ENCODE measurements at places on chromosomes 6 and 20. TPM values are rescaled to one million over a fixed set of nuclear protein-coding genes. Genes with fewer than 3 reads are reported as not detected.
A peak's percentile ranks its signal among the peaks of the same experiment; 100 is the strongest.

OR12D3 gene
- total RNA-seq, result not detected

SLC35D3 gene
- total RNA-seq, result not detected

BPIFB2 gene
- not detected for total RNA-seq

USP49 gene
- 3.8 TPM for total RNA-seq

GRCh38 chr6:71507183-71507582, 218.6 kb downstream of the OGFRL1 start:
- H3K36me3 ChIP-seq, result no peaks in the 10 kb centered on the region
- peaks cover 3% of the 10 kb centered on the region for H3K4me1 ChIP-seq
- H3K4me3 ChIP-seq, result no peak overlapping the region
- no peaks in the 10 kb centered on the region for H3K27me3 ChIP-seq
- DNase-seq, result no peak

GRCh38 chr6:24330137-24330732, 27.6 kb downstream of the DCDC2 start:
- no peaks in the 10 kb centered on the region for H3K36me3 ChIP-seq
- no peaks in the 10 kb centered on the region for H3K4me1 ChIP-seq
- H3K4me3 ChIP-seq, result no peak overlapping the region
- H3K27ac ChIP-seq, result no peak overlapping the region
- no peaks in the 10 kb centered on the region for H3K27me3 ChIP-seq

DNA sequence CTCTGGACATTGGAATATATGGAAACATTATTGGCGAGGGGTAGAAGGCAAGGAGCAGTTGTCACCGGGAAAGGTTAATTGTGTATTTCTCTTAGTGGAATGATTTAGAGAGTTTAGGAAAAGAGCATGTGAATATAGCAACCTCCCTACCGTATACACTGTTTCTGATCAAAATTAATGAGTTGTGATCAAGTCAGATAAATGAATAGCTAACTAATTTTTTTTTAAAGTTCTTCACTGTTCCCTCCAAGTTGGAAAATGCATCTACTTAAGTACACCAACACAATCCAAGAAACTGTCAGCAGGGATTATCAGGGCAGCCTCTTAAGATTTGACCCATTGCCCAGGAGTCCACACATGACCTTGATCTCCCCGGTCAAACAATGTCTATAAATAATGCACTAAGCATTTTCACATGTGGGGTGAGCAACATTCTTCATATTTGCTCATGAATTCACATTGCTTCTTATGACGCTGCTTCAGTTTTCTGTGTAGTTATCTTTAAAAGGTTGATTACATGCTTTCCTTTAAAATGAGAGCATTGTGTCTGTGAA, 680.8 kb upstream of the NRSN1 start:
- H3K36me3 ChIP-seq, result no peaks in the 10 kb centered on the region
- peaks cover 11% of the 10 kb centered on the region for H3K4me1 ChIP-seq
- H3K27me3 ChIP-seq, result no peaks in the 10 kb centered on the region
- no peak overlapping the region for H3K4me3 ChIP-seq
- no peak for DNase-seq

GRCh38 chr6:25153079-25153478, 126.1 kb upstream of the CARMIL1 start:
- H3K36me3 ChIP-seq, result no peaks in the 10 kb centered on the region
- H3K27ac ChIP-seq, result no peak overlapping the region
- DNase-seq, result no peak
- H3K4me3 ChIP-seq, result no peak overlapping the region

- no peak overlapping the region for H3K4me3 ChIP-seq
- no peaks in the 10 kb centered on the region for H3K27me3 ChIP-seq
- H3K36me3 ChIP-seq, result no peaks in the 10 kb centered on the region
- no peak for DNase-seq
- H3K4me1 ChIP-seq, result no peaks in the 10 kb centered on the region
These were observed 36.2 kb upstream of the DSP start for GRCh38 chr6:7505189-7505699.

DNA sequence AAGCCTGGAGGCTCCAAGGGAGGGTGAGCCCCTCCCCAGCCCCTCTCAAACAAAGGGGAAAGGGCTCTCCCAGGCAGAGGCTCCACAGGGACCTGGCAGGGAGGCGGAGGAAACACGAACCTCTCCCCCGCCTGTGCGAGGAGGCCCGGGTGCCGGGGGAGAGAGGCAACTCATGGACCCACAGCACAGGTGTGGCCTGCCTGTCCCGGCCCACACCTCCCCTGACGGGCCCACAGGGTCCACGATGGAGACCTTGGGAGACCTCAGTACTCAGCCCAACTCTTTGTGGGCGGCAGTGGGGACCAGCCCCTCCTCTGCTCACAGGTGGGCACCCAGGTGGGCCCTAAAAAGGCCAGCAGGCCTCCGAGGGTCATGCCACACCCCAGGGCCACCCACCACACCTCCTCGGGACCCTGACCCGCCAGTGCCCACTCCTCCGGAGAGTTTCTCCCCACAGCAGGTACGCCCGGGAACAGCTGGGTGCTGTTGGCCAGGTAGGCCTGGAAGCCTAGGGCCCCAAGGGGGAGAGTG, 12.2 kb downstream of the LAMA5 start:
- H3K27ac ChIP-seq, result peak overlapping the region; percentile 100
- peaks cover 20% of the 10 kb centered on the region for H3K36me3 ChIP-seq
- DNase-seq, result no peak
- H3K4me1 ChIP-seq, result peaks cover 66% of the 10 kb centered on the region

DNA sequence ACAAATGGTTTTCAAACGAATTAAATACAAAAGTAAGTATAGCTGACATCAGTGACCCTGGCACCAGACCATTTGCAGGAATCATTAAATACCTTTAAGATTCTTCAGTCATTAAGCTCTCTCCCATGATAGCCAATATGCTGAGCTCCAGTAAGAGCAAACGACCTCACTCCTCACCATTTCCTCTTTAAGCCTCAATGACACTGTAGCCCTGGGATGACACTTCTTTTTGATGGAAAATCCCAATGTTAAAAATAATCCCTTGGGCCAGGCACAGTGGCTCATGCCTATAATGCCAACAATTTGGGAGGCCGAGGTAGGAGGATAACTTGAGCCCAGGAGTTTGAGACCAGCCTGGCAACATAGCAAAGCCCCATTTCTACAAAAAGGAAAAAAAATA, 3.3 kb upstream of the SGK1 start:
- no peak overlapping the region for H3K27ac ChIP-seq
- H3K36me3 ChIP-seq, result no peaks in the 10 kb centered on the region
- no peaks in the 10 kb centered on the region for H3K27me3 ChIP-seq
- H3K4me3 ChIP-seq, result no peak overlapping the region
- DNase-seq, result no peak
- H3K4me1 ChIP-seq, result peaks cover 5% of the 10 kb centered on the region

GRCh38 chr20:59182401-59183044, 18.9 kb downstream of the ZNF831 start:
- no peak overlapping the region for H3K27ac ChIP-seq
- H3K36me3 ChIP-seq, result no peaks in the 10 kb centered on the region
- H3K4me1 ChIP-seq, result no peaks in the 10 kb centered on the region
- DNase-seq, result no peak
- H3K27me3 ChIP-seq, result no peaks in the 10 kb centered on the region

DNA sequence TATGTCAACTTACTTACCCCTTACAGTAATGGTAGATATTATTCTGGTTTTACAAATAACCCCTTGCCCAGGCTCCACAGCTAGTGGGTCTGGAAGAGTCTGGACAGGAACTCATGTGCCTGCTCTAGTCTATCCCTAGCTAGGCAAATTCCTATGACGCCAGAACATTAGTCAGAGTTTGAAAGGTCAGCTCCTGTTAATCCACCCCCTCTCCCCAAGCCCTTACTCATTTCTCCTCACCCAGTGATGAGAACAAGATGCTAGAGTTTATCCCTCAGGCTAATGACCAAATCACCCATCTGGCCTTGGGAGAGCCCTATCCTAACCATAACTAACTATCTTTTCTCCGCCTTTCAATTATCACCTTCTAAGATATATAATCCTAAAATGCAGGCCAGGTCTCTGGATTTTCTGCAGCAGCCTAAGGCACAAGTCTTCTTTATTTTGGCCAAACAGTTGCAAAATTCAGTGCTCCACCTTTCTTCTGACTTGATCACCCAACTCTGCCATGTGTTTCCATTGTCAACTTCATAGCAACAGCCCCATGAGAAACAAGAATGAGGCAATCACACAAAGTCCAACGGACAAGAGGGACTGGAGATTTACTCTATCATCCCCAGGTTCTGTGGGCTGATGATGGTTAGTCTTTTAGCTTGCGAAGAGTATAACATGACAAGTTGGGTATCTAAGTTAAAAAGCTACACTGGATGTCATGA, 113.3 kb downstream of the TASP1 start:
- peaks cover 3% of the 10 kb centered on the region for H3K36me3 ChIP-seq
- H3K4me1 ChIP-seq, result no peaks in the 10 kb centered on the region
- no peaks in the 10 kb centered on the region for H3K27me3 ChIP-seq
- no peak overlapping the region for H3K27ac ChIP-seq
- no peak for DNase-seq

DNA sequence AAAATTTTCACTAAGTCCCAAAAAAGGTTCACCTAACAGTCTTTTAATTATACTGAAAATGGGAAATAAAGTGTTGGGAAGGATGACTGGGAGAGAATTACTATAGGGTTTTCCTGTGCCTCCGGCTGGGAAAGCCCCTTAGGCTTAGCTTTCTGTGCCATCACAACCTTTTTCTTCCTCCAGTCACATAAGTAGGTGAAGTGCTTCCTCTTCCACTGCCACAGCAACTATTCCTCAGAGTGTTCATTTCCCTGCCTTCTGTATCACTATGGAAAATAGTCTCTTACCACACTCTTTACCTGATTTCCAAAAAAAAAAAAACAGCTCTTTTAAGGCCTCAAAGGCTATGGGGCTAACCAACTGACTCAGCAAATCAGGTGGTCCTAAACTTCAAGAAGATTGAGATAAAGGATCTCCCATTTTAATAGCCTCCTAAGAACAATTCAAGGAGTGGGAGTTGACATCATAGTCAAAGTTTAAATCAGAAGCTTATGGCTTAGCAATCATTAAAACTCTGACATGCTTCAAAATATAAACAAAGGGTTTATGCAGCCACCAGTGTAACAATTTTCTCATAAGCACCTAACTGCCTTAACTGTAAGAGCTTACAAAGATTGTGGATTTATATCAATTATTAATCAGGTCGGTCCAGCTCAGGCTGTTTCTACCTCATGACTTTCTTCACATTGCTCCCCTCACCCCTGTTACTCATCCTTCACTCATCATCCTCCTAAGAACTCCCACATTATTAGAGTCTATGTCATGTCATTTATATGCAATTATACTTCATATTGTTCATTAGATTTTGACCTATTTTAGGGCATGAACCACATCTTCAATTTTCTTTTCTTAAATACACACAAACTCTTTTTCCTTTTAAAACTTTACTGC, 95.3 kb downstream of the RNGTT start:
- no peak for DNase-seq
- no peak overlapping the region for H3K4me3 ChIP-seq
- H3K27ac ChIP-seq, result no peak overlapping the region
- H3K4me1 ChIP-seq, result peaks cover 18% of the 10 kb centered on the region
- peaks cover 3% of the 10 kb centered on the region for H3K36me3 ChIP-seq

DNA sequence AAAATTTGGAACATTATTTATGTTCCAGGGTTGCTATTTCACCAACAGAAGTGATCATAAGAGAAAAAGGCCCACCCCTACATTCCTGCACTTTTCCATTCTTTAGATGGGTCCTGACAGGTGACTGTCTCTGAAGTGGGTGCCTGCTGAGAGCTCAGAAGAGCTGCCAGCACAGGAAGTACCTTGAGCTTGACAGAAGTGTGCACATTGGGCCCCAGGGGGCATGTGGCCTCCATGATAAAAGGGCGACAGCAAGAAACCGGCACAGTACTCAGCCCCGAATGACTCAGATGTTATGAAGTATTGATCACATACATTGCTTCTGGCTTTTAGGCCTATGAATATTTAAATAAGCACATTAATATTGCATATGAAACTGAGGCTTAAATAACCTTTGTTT, 150.4 kb downstream of the PCSK2 start:
- H3K27ac ChIP-seq, result no peak overlapping the region
- H3K4me1 ChIP-seq, result no peaks in the 10 kb centered on the region
- H3K4me3 ChIP-seq, result no peak overlapping the region

DNA sequence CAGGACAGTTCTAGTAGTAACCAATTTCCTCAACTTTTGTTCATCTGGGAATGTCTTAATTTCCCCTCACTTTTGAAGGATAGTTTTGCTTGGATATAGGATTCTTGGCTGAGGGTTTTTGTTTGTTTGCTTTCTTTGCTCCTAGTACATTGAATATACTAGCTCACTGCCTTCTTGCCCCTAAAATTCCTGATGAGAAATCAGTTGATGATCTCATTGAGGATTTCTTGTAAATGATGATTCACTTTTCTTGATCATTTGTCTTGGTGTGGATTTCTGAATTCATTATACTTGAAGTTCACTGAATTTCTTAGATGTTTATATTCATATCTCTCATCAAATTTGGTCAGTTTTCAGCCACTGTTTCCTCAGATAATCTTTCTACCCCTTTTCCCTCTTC, 49.1 kb upstream of the PRDM1 start:
- no peak overlapping the region for H3K4me3 ChIP-seq
- no peaks in the 10 kb centered on the region for H3K36me3 ChIP-seq
- no peak for DNase-seq
- no peaks in the 10 kb centered on the region for H3K4me1 ChIP-seq

GRCh38 chr20:32302507-32302872, 25.0 kb downstream of the KIF3B start:
- no peaks in the 10 kb centered on the region for H3K27me3 ChIP-seq
- no peak overlapping the region for H3K4me3 ChIP-seq
- H3K4me1 ChIP-seq, result no peaks in the 10 kb centered on the region
- H3K36me3 ChIP-seq, result no peaks in the 10 kb centered on the region
- DNase-seq, result no peak

DNA sequence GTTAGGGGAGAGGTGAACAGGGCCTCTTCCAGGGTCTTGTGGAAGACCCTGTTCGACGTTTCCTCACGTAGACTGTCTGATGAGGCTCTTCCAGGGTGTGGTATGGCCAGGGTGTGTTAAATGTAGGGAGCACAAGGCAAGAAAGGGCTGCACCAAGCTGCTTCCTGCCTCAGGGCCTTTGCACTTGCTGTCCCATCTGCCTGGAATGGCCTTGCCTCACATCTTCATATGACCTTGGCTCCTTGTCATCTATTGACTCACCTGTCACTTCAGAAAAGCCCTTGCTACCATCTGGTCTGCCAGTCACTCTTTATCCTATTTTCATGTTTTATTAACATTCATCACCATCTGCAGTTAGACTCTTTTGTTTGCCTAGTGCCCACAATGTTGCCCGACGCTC, 31.0 kb downstream of the E2F3 start:
- H3K36me3 ChIP-seq, result no peaks in the 10 kb centered on the region
- no peak overlapping the region for H3K27ac ChIP-seq
- H3K4me1 ChIP-seq, result peaks cover 28% of the 10 kb centered on the region
- DNase-seq, result no peak
